ENCODE measurements at places on chromosomes 7 and 10.

DNA sequence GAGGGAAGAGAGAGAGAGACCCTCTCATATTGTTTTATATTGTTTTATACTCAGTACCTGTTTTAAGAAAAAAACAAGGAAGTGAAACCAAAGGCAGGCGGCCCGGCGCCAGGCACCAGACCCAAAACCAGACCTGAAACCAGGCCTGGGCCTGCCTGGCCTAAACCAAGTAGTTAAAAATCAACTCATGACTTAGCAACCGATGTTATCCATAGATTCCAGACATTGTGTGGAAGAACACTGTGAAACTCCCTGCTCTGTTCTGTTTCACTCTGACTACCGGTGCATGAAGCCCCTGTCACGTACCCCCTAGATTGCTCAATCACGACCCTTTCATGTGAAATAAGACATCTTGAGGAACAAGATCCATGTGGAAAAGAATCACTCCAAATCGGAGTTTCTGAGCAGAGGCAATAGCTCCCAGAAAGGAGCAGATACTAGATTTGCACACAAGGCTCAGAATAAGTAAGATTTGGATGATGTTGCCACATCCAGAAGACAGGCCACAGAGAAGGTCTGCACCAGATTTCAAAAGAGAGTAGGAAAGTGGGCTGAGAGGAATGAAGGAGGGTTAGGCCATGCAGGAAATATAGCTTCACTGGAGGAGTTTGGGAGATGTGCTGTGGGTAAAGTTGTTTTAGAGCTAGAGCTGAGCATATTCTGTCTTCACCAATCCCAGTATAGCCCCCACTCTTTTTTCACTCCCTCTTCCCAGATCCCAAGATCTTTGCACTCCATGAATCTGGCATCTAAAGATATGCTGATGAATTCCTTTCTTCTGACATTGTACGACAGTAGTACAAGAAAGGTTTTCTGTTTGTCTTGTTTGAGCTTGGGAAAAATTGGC, 8.8 kb upstream of the ZNF248 start:
- DNase-seq, result no peak

- no peak for DNase-seq
Measured at GRCh38 chr7:114047889-114048288, 129.1 kb upstream of the PPP1R3A start.

- DNase-seq, result no peak
Measured at GRCh38 chr10:71039551-71039950, 151.2 kb upstream of the PCBD1 start.

GRCh38 chr10:87838650-87839049, 20.6 kb upstream of the ATAD1 start:
- DNase-seq, result no peak

DNA sequence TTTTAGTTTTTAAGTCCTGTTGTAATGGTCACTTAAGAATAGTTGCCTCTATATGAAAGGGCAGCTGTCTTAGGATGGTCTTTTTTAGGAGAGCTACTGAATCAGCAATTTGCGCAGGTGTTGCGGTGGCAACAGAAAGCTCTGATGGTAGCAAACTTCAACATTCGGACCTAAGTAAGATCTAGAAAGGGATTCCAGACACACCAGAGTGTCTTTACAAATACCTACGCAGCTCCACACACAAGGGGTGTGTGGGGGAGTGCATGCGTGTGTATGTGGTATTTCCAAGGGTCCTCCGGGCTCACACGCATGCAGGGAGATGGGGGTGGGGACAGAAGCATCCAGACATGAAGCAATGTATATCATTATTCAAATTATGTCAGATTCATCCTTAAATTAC, 438.6 kb upstream of the MGMT start:
- DNase-seq, result no peak

DNA sequence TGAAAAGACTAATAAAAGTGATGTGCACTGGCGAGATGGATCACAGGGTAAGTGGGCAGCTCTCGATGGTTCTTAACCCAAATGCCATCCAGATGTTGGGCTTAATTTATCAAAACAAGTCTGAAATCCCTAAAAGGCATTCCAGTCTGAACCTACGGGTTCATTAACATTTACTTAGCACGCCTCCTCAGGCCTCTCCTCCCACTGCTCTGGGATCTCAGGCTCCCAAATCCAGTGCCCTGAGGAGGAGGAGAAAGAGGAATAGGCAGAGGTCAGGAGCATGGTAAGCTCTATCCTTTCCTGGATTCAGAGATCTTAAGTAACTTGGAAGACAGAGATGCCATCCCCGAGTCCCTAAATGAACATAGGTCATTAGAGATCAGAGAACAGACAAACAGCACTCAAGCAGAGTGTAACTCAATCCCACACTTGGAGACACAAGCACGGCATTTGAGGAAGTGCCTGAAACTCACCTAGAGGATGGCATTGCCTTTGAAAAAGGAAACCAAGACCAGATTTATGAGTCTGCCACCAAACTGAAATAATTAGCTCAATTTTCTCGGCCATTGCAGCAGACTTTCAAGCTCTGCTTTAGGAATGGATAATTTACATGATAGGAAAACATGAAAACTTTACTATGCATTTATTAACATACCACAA, 140.9 kb downstream of the CXCL12 start:
- DNase-seq, result no peak

DNA sequence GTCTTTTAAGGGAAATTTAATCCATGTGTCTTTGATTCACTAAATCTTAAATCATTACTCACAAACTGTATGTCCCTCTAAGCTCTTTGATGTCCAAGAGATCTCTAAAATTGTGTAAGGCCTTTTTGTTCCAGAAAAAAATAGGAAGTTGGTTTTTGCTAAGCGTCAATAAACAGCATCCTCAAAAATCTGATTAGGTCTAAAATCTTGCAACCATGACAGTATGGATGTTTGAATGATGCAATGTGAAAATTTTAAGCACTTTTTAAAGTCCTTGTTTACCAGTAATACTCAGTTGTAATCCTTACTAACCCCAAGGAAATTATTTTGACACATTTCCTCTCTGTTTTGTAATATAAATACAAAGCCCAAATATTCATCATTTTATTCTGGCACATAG, 6.8 kb downstream of the MET start:
- no peak for DNase-seq

GRCh38 chr7:138729444-138729843, 28.3 kb upstream of the SVOPL start:
- no peak for DNase-seq

GRCh38 chr10:107924458-107924857, 760.0 kb upstream of the SORCS1 start:
- DNase-seq, result no peak
